Fibroblast of upper back skin (primary cell): ENCODE measurements at places on chromosomes 6 and 20.
A peak's percentile ranks its signal among the peaks of the same experiment; 100 is the strongest.

DNA sequence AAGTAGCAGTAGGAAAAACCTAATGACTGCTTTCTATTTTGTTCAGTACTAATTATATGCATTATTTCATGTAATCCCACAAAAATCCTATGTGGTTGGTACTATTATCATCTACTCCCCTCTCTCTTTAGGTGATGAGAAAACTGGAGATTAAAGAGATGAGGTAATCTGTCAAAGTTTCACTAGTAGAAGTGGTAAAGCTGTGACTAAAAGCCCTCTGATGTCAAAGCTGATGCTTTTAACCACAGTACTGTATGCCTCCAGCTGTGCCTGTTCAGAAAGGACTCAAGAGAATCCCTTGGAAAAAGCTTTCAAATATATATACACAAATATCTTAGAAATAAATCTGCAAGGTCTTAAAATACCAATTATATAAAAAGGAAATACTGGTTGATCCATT lies 38.0 kb downstream of the PHIP start:
- peak; percentile 33 for DNase-seq

DNA sequence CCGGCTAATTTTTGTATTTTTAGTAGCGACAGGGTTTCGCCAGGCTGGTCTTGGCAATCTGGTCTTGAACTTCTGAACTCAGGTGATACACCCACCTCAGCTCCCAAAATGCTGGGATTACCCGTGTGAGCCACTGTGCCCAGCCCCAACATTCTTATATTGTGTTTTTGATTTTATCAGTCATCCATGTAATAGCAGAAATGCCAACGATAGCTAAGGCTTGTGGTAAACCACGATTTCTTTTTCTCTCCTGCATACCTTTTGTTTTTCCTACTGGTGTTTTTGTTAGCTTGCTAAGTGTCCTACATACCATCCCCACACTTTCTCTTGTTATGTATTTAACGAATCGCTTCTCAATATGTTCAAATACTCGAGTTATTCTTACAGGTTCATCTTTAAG lies 12.1 kb downstream of the PHACTR2 start:
- DNase-seq = peak; percentile 51

DNA sequence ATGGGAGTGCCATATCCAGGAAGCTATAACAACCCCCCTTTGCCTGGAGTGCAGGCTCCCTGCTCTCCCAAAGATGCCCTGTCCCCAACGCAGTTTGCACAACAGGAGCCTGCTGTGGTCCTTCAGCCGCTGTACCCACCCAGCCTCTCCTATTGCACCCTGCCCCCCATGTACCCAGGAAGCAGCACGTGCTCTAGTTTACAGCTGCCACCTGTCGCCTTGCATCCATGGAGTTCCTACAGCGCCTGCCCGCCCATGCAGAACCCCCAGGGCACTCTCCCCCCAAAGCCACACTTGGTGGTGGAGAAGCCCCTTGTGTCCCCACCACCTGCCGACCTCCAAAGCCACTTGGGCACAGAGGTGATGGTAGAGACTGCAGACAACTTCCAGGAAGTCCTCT lies 56.7 kb upstream of the TMEM181 start:
- DNase-seq = no peak

DNA sequence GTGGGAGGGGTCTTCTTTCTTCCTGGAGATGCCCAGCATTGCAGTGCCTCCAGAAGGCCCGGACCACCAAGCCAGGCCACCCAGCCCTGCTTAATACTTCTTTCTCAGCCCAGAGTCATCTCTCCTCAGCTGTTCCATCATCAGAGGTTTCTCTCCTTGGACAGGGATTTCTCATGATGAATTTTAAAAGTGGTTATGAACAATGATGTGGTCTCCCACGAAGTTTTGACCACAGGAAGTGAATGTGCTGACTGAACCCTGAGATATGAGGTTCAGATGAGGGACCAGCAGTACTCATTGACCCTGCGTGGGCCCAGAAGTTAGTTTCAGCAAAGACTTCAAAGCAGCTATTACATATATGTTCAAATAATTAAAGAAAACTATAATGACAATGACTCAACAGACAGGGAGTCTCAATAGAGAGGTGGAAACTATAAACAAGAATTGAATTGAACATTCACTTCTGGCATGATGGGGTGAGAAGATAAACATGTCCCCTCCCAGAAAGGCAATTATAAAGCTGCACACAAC lies 114.5 kb upstream of the SLC22A16 start:
- DNase-seq = peak; percentile 57

- DNase-seq = no peak
These were observed 644 bp downstream of the MAD2L1BP start for GRCh38 chr6:43636308-43636659.

- DNase-seq = peak; percentile 14
These were observed 393 bp upstream of the FABP7 start for GRCh38 chr6:122778985-122779661.

- DNase-seq = no peak
These were observed 107.8 kb downstream of the RNGTT start for GRCh38 chr6:88855541-88856147.

DNA sequence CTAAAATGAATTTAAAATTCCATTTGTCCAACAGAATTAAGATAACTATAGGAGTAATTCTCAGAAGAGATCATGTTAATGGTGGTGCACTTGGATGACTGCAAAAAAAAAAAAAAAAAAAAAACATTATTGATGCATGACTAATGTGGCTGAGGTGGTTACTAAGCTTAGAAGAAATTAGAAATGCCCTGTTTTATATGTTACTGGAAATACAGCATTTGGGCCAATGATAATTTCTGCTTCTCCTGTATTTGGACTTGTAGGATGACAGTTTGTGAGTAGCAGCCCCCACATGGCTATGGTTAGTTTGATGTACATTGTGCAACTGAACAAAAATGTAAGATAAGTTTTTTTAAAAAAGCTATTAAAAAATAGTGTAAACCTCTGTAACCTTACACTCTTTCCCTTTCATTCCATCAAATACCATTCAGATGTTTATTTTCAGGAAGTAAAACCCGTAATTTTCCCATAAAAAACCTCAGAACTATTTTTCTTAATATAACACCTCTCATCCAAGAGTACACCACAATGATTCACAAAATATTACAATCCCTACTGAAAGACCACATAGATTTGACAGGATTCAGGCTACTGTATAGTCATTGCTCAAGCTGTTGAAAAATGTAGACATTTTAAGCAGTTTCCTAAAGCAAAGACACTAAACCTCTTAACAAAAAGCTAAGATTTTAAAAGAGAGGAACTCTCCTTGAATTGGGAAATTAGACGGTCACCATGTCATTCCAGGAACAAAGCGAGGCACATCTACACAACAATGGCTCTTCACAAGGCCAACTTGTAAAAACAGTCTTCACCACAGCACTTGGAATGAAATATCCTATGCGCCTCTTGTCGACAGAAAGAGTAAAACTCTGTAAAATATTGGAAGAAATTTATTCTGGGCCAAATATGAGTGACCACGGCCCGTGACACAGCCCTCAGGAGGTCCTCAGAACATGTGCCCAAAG lies 83.0 kb downstream of the WDR27 start:
- peak; percentile 98 for DNase-seq

DNA sequence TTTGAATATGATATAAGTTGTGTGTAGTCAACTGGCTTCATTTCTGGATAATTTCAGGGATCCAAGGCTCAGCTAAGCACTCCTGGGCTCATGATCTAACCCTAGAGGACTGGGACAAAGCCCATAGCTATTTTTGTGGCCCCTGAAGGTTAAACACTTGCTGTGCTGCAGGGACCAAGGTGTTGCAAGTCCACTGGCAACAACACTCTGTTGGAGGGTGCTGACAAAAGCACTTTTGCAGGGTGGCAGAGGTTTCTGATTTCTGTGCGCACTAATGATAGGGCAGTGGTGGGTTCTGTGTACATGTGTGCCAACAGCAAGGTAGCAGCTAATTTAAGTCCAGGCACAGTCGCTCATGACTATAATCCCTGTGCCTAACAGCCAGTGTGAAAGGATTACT lies 445.3 kb upstream of the SYNCRIP start:
- DNase-seq = no peak

- DNase-seq = no peak
These were observed 12.4 kb downstream of the IRF4 start for GRCh38 chr6:403659-404655.

GRCh38 chr20:49186535-49187329 lies 1.4 kb downstream of the STAU1 start:
- peak; percentile 29 for DNase-seq

DNA sequence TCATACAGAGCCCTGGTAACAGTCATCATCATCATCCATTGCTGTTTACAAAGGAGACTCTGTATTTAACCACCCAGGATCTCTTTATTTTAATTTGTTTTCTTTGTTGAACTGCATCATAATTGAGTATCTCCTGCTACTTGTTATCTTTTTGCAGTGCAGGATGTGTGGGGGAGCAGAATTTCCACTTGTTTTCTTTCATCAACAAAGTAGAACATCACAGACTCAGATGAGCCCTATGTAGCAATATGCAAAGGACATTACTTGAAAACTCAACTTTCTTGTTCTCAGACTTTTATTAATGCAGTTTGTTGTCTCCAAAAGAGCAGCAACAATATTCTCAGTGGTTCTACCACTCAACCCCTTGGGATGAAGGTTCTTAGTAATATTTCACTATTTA lies 38.7 kb upstream of the IPCEF1 start:
- DNase-seq = no peak

- no peak for DNase-seq
These were observed 3.5 kb downstream of the TRIM27 start for GRCh38 chr6:28920281-28920680.

DNA sequence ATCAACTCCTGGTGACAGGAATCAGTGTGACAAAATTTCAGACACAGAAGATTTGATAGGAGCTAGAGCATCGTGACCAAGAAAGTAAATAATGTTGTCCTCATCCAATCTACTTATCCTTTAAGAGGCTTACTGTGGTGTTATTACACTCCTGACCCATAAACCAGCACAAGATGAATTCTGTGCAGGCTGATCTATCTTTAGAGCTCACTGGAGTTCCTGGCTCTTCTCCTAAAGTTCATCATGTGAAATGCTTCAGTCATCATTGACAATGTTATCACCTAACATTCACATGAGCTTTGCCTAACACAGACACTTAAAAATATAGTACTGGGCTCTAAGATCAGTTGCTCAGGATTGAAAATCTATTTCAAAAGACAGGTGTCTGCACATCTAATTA lies 271.0 kb upstream of the HSF2 start:
- DNase-seq = no peak

GRCh38 chr20:22559711-22560318 lies 24.6 kb downstream of the FOXA2 start:
- no peak for DNase-seq

DNA sequence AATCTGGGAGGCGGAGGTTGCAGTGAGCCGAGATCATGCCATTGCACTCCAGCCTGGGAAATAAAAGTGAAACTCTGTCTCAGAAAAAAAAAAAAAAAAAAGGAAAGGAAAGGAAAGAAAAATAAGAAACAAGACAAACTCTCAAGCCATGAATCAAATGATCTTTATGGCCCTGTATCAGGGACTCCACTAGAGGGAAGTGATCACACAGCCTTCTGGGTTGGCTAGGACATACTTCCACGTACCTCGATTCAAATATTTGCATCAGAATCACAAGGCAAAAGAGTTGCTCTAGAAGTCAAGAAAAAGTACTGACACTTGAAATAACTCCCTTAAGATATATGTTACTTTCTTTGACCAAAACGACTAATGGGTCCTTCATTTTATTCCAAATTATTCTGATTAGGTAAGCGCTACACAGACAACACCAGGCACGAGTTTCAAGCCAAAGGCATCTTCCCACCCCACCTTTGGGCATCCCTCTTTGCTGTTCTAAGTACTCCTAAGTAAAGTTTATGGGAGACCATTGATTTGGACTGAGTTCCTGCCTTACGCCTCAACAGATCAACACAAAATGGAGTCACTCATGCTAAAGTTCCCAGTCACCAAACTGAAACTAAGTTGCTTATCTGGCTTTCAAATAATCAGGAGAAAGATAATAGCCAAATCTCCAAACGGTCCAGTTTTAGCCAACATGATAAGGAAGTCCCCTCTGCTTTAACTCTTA lies 77.5 kb upstream of the NT5E start:
- peak; percentile 41 for DNase-seq

GRCh38 chr6:56347526-56347925 lies 100.1 kb upstream of the COL21A1 start:
- DNase-seq = peak; percentile 62

- DNase-seq = peak; percentile 77
These were observed 133.4 kb upstream of the KCNG1 start for GRCh38 chr20:51156041-51156982.

DNA sequence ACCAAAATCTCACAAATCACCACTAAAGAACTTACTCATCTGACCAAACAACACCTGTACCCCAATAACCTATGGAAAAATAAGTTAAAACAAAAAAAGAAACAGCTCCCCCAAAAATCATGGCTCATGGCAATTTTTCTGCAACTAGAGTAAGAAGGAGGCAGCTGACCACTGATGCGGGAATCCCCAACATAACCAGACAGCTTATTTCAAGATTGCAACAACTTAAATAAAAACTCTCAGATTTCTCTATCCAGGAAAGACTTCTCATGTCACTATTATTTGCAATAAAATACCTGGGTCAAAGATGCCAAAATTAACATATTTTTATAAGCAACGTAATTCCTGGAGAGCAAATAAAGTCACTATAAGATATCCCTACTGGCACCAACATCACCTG lies 128.1 kb upstream of the LY86 start:
- no peak for DNase-seq

GRCh38 chr6:83853178-83854000 lies at the start of gene RIPPLY2:
RIPPLY2 (plus strand) TSS chr6:83853360; CDS start chr6:83853417, 57 bp downstream.
- DNase-seq = no peak

GRCh38 chr6:73491377-73491776 lies 29.5 kb downstream of the EEF1A1 start:
- DNase-seq = peak; percentile 19

DNA sequence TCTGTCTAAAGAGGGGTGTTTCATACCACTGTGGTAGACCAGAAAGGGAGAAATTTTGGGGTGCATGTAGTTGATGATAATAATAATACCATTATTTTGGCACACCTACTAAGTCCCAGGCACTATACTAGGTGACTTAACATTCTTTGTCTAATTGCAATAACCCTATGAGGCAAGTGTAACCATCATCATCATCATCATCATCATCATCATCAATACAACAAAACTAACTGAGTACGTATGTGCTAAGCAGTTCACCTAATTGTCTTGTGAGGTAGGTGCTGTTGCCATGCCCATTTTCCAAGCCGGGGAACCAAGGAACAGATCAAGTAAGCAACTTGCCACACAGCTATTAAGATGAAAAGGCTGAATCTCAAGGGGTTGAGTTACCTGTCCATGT lies 2.6 kb upstream of the PACSIN1 start:
- DNase-seq = no peak

DNA sequence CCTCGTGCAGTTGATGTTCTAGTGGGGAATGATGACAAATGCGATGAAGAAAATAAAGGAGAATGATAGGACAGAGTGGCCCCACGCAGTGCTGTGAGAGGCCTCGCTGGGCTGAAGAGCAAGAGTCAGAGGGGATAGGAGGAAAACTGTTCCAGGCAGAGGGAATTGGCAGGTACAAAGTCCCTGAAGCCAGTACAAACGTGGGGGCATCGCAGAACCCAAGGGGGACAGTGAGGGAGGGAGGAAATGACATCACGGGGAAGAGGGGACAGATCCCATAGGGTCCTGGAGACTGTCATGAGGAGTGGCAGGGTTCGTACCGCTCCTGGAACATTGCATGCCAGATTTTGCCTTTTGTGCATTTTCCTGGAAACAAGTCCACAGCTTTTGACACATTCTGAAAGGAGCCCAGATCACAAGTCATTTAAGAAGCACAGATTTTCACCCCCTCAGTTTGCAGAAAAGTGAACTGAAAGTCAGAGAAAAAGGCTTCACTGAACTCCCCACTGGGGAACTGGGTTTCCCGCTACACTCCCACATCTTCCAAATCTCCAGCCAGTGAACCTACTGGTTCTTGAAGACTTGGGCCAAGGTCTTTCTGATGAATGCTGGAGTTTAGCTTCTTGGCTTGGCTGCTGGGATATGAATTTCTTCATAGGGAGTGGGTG lies 77.0 kb downstream of the SULF2 start:
- no peak for DNase-seq
